ENCODE measurements at places on chromosomes 4 and X.

- peak; percentile 0 for DNase-seq
Measured at GRCh38 chrX:39238006-39238405, 436.7 kb downstream of the MID1IP1 start.

GRCh38 chr4:2281575-2282343, 19.9 kb upstream of the MXD4 start:
- no peak for DNase-seq

- peak; percentile 40 for DNase-seq
Measured at GRCh38 chr4:15963576-15963975, 601 bp upstream of the FGFBP2 start.

GRCh38 chr4:184335520-184335919, 117.8 kb upstream of the ENPP6 start:
- no peak for DNase-seq

DNA sequence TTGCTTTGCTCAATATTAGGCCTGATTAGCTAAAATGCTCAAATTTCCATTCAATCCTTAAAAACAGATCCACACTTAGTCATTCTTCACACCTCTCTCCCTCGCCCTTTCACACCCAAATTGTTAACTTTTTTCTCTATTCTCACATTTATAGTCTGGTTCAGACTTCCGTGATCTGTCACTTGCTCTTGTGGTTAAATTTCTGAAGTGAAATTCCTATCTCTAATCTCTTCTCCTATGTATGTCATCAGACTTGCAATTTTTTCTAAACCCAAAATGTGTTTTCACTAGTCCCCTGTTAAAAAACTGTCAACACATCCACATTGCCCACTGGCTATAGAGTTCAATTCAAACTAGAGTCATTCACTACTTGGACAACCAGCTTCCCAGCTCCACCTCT, 63.2 kb downstream of the SNCA start:
- DNase-seq: no peak

DNA sequence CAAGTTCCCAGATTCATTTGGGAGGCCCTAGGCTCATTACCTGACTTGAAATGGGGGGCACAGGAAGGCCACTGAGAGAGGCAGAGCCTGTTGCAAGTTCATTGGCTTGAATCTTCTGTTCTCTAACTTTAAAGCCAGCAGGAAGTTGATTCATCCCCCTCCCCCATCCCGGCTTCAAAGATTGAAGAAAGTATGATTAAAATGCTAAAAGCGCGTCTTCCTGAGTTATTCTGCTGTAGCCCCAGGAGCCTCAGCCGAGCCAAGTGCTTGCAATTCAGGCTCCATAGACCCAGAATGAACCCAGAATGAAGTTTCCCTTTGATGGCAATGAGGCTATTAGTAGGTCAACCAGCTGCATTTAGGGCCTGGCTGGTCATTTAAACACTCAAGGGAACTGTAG, 14.7 kb downstream of the CHST7 start:
- no peak for DNase-seq

DNA sequence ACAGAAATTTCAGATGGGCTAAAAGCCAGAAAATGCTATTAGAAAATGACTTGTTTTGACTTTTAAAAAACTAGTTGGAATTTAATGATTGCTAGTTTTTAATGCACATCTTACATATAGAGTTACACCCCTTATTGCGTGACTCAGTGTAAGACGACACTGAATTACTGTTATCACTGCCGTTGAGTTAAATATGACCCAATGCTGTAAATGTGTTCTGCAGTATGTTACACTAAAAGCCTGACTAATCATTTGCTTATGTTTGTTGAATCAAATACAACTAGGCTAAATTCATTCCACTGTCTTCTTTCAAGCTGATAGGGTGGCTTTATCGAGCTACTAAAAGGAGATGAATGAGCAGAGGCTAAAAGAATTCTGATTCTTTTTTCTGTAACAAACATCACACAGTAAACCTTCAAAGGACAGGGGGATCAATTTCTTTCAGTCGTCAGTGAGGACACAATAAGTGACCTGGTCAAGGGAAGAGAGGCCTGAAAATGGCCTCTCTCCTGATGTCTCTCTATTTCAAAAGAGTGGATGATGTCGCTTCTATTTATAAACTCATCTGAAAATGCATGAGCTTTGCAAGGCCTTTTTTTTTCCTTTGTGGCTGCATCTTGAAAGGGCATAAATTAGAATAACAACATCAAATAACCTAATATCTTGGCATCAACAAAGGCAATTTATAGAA, 142.2 kb upstream of the KCNIP4 start:
- no peak for DNase-seq

DNA sequence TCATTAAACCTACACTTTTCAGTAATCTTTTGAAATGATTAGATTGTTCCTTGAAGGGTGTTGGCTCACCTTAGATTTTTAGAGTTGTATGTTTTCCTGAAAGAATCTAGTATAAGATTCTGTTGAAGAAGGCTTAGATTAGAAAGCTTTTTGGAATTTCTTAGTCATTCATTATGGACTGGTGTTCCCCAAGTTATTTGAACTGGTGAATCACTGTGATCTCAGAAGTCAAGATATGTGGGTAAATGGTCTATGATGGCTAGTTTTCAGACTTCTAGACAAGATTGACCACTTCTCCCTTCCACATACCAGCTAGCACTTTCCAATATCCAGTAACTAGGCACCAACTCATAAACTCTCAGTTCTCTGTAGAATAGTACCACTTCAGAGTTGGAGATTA, 138.1 kb downstream of the KDM6A start:
- no peak for DNase-seq

- DNase-seq: no peak
Measured at GRCh38 chrX:106874075-106874474, 29.1 kb downstream of the RIPPLY1 start.

- no peak for DNase-seq
Measured at GRCh38 chrX:134604701-134605311, 53.5 kb downstream of the PLAC1 start.

DNA sequence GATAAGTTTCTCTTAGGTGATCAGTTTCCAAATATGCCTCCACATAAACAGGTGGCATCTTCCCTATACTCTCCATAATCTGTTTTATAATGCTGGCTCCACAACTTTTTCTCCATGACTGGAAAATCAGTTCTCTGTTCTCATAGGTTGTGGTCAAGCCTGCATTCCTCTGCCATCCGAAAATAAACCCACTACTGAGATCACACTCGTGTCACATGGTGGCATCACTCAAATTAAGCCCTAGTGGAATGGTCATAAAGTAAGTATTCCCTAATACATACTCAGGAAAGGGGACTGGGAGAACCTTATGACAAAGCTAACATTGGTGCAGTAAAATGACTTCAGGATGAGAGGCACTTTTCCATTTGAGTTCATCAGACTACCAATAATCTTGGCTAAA, 37.6 kb downstream of the MAGED4B start:
- no peak for DNase-seq

- DNase-seq: no peak
Measured at GRCh38 chr4:139977838-139978609, 176.0 kb downstream of the MAML3 start.

DNA sequence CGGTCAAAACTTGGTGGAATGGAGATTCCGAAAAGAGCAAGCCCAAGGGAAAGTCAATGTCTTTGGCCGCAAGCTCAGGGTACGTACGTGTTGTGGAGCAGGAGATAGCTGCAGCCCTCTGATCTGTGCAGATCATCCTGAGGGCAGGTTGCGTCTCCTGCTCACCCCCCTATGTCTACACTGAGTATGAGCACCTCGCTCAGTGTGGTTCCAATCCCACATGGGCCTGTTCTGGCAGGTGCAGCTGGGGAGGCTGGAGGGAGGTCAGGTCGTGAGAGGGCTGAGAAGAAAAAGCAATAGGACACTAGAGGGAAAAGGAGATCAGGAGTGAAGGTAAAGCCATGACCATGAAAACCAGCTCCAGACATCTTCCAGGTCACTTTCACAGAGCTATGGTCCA, 142.1 kb downstream of the DCTD start:
- no peak for DNase-seq

DNA sequence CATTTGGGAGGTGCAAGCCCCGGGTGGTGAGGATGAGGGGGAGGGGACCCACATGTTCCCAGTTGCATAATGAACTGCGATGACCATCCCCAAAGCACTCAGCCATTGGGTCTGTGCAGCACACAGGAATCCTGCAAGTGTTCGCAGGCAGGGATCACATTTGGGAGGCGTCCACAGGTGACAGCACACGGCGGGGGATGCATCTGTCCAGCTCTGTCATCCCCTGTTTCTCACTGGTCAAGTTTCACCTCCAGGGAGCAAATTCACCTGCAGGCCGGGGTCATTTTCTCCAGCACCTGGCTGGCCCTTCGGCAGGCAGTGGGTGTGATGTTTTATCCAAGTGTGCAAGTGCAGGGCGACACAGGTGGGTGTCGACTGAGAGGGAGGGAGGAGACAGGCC, 33.3 kb upstream of the SORCS2 start:
- DNase-seq: no peak

GRCh38 chr4:71253545-71253944, 85.3 kb upstream of the SLC4A4 start:
- DNase-seq: no peak

DNA sequence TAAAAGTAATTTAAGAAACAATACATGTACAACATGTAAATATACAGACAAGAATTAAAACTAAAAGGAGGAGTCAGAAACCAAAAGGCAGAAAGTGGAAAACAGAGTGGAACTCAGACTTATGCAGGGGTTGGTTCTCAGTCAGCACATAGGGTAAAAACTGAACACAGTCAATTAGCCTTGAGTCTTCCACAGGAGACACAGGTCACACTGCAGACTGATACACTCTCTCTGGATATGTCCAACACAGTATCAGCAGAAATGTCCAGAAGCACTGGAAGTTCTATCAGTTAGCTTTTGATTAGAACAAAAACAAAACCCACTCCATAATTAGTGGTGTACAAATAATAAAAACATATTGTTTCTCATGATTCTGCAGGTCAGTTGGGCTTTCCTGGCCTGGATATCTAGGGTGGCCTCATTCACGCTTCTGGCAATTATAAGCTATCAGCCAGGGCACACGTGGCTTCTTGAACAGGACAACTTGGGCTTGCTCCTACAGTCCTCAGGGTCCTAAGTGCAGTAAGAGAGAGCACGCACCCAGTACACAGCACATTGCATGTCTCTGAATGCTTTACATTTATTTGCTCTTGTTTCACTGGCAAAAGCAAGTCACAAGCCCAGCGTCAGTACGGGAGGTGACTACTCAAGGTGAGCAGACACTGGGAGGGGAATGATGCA, 21.6 kb downstream of the TEC start:
- DNase-seq: no peak

- no peak for DNase-seq
Measured at GRCh38 chr4:41399231-41399630, 138.7 kb upstream of the LIMCH1 start.

GRCh38 chr4:1206299-1207156, 34.1 kb upstream of the SPON2 start:
- no peak for DNase-seq

GRCh38 chr4:48620831-48621230, 130.8 kb downstream of the ZAR1 start:
- no peak for DNase-seq

DNA sequence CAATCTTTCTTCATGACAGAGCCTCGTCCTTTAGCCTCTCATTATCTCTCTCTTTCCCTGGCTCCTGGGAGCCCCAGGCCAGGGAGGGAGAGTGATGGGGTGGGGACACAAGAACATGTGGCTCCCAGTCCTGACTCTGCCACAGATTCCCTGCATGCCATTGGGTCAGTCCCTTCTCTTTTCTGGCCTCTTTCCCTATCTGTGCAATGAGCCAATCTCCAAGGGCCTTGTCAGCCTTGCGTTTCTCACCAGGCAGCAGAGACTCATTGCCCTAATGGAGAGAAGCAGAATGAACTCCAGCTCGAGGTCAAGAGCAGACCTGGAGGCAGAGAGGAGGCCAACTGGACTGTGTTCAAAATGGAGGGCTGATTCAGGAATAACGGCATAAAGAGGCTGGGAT, 38.4 kb upstream of the PJA1 start:
- DNase-seq: no peak

GRCh38 chrX:138082896-138083295, 517.0 kb downstream of the ZIC3 start:
- no peak for DNase-seq

GRCh38 chr4:151175233-151175632, 75.8 kb downstream of the RPS3A start:
- DNase-seq: no peak

DNA sequence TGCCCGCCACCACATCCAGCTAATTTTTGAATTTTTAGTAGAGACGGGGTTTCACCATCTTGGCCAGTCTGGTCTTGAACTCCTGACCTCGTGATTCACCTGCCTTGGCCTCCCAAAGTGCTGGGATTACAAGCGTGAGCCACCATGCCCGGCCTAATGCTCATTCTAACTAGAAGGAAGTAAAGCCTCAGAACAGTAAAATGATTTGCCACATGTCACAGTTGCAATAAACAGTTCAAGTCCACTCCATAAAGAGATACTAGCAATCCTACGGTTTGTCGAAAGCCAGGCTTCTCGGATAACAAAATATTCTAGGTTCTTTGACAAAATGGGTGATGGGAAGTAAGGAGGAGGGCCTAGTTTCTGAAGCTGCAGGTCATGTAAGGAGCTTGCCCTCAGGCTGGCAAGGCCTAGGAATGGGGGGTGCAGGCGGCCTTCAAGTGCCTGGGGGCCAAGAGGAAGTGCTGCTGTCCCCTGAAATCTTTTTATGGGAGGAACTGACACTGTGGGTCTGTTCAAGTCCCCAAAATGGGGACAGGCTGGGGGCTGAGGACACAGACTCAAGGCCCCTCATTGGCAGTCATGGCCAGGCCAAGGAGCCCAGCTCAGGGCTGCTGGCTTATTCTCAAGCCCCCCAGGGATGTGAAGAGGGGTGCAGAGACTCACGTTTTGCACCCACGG, 31.8 kb upstream of the ACSL1 start:
- no peak for DNase-seq

DNA sequence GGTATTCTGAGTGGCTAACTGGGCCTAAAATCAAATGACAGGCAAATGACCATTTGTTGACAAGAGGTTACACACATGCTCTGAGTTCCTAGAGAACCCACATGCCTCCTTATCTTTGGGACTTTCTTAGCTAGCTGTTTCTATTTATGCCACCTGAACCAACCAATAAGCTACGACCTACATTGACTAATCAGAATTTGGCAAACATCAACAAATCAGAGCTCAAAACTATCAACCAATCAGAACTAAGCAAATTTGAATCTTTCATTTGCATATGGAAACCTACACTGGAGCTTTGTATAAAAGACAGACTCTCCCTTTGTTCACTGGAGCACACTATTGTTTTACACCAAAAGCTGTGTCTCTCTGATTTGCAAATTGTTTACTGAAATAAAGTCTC, 192.0 kb downstream of the CXXC4 start:
- DNase-seq: no peak

GRCh38 chr4:2406406-2406805, 12.0 kb downstream of the ZFYVE28 start:
- DNase-seq: no peak

- DNase-seq: no peak
Measured at GRCh38 chr4:25966171-25966570, 52.2 kb downstream of the SMIM20 start.

GRCh38 chr4:20358110-20358509, 106.4 kb downstream of the SLIT2 start:
- no peak for DNase-seq

GRCh38 chr4:7909463-7910262, 30.0 kb downstream of the AFAP1 start:
- no peak for DNase-seq

GRCh38 chr4:9691238-9692065, 90.0 kb upstream of the DRD5 start:
- peak; percentile 79 for DNase-seq

GRCh38 chr4:6491235-6491634, 18.8 kb upstream of the PPP2R2C start:
- no peak for DNase-seq
